Stomach (tissue), 19 donors: ENCODE measurements at places on chromosomes 11 and 22. TPM values are rescaled to one million over a fixed set of nuclear protein-coding genes. Genes with fewer than 3 reads are reported as not detected.

GRCh38 chr11:30825723-30826122 lies 239.6 kb upstream of the MPPED2 start:
- no peak overlapping the region for H3K4me3 ChIP-seq
- H3K36me3 ChIP-seq, result no peaks in the 10 kb centered on the region
- no peak for DNase-seq
- H3K4me1 ChIP-seq, result no peaks in the 10 kb centered on the region
- no peak overlapping the region for H3K27ac ChIP-seq

DNA sequence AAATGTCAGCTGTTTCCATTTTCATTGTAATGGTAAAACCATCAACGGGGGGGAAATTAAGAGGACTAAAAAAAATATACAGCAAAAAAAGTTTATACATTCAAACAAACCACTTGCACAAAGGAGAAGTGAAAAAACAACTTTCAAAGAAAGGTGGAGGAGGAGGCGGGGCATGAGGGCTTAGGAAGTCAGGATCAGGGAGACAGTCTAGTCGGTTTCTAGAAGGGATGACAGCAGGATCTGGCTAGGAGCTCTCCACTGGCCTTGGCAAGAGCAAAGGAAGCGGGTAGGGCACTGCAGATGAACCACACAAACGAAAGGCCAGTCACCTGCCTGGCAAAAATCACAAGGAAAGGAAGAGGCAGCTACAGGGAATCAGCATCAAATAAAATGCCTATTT lies 31.0 kb downstream of the NAP1L4 start:
- H3K4me1 ChIP-seq, result no peaks in the 10 kb centered on the region
- DNase-seq, result no peak
- no peak overlapping the region for H3K4me3 ChIP-seq
- H3K27me3 ChIP-seq, result no peaks in the 10 kb centered on the region

The IGLL1 gene
- not detected for total RNA-seq

The SAA4 gene
- not detected for total RNA-seq

DNA sequence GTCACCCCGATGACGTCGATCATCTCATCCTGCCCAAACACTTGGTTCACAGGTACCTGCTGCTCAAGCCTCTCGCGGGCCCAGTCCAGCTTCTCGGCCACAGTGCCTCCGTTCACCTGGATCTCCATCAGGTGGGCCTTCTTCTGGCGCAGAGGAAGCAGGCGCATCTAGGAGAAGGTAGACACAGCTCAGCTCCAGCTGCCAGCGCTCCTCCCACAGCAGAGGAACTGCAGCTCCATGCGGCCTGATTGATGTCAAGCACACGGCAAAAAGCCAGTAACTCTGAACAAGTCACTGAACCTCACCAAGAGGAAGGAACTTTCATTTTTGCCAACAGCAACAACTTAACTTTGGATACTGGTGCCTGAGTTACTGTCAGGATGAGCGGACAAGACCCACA lies 4.0 kb downstream of the RPL3 start:
- H3K4me1 ChIP-seq, result peaks cover 31% of the 10 kb centered on the region
- peak overlapping the region; percentile 70 for H3K4me3 ChIP-seq
- no peak for DNase-seq
- peak overlapping the region; percentile 56 for H3K27ac ChIP-seq
- no peaks in the 10 kb centered on the region for H3K27me3 ChIP-seq

DNA sequence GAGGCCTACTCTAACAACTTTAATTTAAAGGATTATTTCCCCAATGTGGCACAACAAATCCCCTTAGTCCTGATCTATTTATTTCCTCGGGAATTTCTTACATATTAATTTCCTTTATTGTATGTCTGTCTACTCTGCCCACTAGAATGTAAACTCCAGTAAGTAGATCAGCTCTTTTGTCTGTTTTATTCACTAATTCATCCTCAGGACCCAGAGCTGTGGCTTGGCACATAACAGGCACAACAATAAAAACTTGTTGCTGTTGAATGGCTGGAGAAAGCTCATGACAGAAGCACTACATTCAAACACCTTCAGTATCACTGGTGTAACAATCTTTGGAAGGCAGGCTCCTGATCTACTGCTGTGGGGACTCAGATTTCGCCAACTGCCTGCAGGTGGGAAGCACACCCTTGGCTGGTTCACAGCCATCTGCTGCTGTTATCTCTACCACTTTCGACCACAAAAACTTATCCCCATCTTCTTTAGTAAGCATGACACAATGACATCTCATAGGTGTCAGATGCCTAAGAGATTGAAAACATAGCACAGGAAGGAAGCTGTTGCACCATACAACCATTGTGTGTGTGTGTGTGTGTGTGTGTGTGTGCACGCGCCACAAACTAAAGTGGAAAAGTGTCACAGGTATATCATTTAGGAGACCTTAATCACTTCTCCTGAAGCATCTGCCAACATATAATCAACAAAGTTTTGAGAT lies 11.9 kb downstream of the HIRA start:
- H3K4me3 ChIP-seq, result no peak overlapping the region
- H3K36me3 ChIP-seq, result no peaks in the 10 kb centered on the region
- peak; percentile 40 for DNase-seq
- H3K27me3 ChIP-seq, result no peaks in the 10 kb centered on the region
- H3K27ac ChIP-seq, result no peak overlapping the region

DNA sequence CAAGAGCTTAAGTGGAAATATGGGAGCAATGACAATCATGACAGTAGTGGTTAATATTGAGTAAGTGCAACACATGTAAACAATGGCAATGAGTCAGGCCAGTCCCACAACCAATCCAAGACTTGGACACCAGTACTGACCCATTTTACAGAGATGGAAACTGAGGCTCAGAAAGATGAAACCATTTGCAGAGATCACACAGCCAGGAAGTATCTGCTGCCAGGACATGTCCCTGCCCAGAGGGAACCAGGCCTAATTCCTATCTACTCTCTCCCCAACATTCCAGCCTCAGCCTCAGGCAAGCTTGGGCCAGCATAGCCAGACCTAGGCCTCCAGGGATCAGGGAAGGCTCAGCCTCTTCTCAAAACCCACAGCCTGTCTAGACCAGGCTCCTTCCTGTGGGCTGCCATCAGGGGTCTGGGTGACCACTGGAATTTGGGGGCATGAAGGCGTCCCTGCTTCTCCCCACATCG lies 395.1 kb downstream of the MN1 start:
- H3K4me1 ChIP-seq, result no peaks in the 10 kb centered on the region
- H3K27me3 ChIP-seq, result no peaks in the 10 kb centered on the region
- H3K27ac ChIP-seq, result no peak overlapping the region
- H3K4me3 ChIP-seq, result no peak overlapping the region

GRCh38 chr11:102600666-102601065 lies 24.5 kb downstream of the MMP20 start:
- H3K27ac ChIP-seq, result no peak overlapping the region
- no peaks in the 10 kb centered on the region for H3K27me3 ChIP-seq
- H3K4me3 ChIP-seq, result no peak overlapping the region
- no peaks in the 10 kb centered on the region for H3K36me3 ChIP-seq

The CNGA4 gene
- total RNA-seq, result not detected

DNA sequence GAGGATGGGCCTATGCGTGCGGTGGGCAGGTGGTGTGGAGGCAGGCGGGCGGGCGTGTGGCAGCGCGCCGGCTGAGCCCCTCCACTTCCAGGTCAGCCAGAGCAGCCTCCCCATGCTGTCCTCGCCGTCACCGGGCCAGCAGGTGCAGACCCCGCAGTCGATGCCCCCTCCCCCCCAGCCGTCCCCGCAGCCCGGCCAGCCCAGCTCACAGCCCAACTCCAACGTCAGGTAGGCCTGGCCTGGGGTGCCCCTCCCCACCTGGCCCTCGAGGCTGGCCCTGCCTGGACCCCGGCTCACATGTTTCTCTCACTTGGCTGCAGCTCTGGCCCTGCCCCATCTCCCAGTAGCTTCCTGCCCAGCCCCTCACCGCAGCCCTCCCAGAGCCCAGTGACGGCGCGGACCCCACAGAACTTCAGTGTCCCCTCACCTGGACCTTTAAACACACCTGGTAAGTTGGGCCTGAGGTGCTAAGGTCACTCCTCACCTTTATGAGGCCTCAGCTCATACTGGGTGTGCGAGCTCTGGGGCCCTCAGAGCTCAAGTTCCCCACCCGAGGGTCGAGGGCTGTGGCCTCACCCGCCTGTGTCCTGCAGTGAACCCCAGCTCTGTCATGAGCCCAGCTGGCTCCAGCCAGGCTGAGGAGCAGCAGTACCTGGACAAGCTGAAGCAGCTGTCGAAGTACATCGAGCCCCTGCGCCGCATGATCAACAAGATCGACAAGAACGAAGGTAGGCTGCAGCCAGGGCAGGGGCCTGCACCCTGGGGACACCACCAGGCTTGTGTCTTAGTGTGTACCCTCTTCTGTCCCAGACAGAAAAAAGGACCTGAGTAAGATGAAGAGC lies 75.3 kb downstream of the MED15 start:
- H3K27ac ChIP-seq, result no peak overlapping the region
- H3K4me1 ChIP-seq, result no peaks in the 10 kb centered on the region
- H3K36me3 ChIP-seq, result peaks cover 100% of the 10 kb centered on the region
- no peak overlapping the region for H3K4me3 ChIP-seq

The B4GALNT4 gene
- total RNA-seq, result 0.45 TPM

The ASPHD2 gene
- 0.45 TPM for total RNA-seq

DNA sequence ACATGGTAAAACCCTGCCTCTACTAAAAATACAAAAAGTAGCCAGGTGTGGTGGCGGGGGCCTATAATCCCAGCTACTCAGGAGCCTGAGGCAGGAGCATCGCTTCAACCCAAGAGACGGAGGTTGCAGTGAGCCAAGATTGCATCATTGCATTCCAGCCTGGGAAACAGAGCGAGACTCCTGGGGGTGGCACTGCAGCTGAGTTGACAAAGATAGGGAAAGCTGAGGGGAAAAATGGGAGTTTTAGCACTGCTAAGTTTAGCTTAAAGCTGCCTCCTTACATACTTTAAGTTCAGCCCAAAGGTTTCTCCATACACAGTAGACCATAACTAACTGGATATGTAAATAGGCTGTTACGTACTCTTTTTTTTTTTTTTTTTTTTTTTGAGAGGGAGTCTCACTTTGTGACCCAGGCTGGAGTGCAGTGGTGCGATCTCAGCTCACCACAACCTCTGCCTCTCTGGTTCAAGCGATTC lies 9.0 kb upstream of the USP28 start:
- H3K27ac ChIP-seq, result no peak overlapping the region
- DNase-seq, result no peak
- no peaks in the 10 kb centered on the region for H3K27me3 ChIP-seq
- H3K4me3 ChIP-seq, result no peak overlapping the region
- no peaks in the 10 kb centered on the region for H3K4me1 ChIP-seq

The DMC1 gene
- not detected for total RNA-seq

DNA sequence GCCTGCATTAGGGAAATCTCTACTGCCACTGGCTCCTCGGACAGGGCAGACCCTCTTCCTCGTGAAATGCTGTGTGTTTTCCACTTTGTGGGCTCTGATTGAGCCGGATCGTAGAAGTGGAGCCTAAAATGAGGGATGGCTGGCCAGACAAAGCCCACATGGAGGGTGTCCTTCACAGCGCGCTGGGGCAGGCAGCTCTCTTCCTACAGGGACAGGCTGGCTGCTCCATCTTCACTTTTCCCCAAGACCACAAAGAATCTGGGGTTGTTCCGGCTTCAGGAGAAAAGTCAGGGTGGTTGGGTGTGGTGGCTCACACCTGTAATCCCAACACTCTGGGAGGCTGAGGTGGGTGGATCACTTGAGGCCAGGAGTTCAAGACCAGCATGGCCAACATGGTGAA lies 94.9 kb downstream of the MORC2 start:
- H3K27me3 ChIP-seq, result no peaks in the 10 kb centered on the region
- no peak overlapping the region for H3K4me3 ChIP-seq
- no peaks in the 10 kb centered on the region for H3K36me3 ChIP-seq
- no peak for DNase-seq
